ENCODE measurements at places on chromosomes 16 and 17. TPM values are rescaled to one million over a fixed set of nuclear protein-coding genes. Genes with fewer than 3 reads are reported as not detected.

The NAGS gene
- 2.0 TPM for total RNA-seq

The BEAN1 gene
- total RNA-seq = not detected

The C16orf96 gene
- total RNA-seq = not detected

The MT3 gene
- not detected for total RNA-seq
